ENCODE measurements at places on chromosomes 6 and 20.

DNA sequence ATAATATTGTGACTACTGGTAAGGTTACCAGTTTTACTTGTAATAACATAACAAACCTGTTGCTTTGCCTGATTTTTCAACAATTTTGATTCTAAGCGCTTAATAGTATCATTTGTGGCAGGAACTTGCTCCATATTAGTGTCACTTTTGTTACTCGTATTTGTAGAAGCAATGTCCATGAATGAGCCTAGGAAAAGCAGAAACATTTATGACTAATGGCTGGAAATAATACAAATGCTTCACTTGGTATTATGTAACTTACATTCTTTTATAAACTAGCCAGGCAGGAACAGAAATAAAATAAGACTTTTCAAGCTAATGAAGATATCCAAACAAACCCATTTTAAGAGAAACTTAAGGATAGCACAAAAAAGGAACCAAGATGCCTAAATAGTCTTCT lies 38.9 kb downstream of the MAP3K7 start:
- H3K27me3 ChIP-seq = no peaks in the 10 kb centered on the region
- no peak overlapping the region for H3K27ac ChIP-seq
- H3K4me3 ChIP-seq = no peak overlapping the region
- no peaks in the 10 kb centered on the region for H3K4me1 ChIP-seq
- H3K36me3 ChIP-seq = peaks cover 89% of the 10 kb centered on the region

- no peaks in the 10 kb centered on the region for H3K27me3 ChIP-seq
- H3K4me3 ChIP-seq = no peak overlapping the region
- no peak for DNase-seq
Observed at GRCh38 chr6:76134651-76135050, 62.2 kb upstream of the IMPG1 start.

GRCh38 chr6:163529605-163530004 lies 115.1 kb downstream of the QKI start:
- no peak for DNase-seq
- H3K4me1 ChIP-seq = 0 out of 3 replicates have a peak, but pooled peaks cover 2% of the 10 kb centered on the region
- H3K27ac ChIP-seq = no peak overlapping the region
- peaks cover 3% of the 10 kb centered on the region for H3K36me3 ChIP-seq

GRCh38 chr20:16441546-16442164 lies 131.6 kb downstream of the KIF16B start:
- no peaks in the 10 kb centered on the region for H3K27me3 ChIP-seq
- no peaks in the 10 kb centered on the region for H3K4me1 ChIP-seq
- H3K36me3 ChIP-seq = no peaks in the 10 kb centered on the region
- DNase-seq = no peak
- no peak overlapping the region for H3K27ac ChIP-seq

DNA sequence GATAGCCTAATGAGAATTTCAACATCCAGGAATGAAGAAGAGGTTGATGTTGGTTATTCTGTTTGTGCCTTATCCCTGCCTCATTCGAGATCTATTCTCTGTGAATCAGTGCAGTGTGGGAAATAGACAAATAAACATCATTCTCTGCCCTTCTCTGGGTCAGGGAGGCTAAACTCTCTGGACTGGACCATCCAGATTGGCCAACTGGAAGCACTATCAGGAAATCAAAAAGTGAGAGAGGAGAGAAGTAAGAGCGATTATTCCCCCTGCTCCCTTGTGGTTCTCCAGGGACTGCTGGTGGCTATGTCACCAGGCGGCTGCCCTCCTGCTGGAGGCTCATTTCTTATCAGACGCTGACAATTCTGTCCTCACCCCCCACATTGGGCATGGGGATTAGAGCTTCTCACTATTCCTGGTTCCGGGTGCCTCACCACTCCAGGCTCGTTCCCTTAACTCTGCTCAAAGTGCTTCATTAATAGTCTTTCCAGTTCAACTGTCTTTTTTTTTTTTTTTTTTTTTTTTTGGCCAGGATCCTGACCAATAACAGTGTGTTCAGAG lies 201.7 kb upstream of the RREB1 start:
- no peak overlapping the region for H3K4me3 ChIP-seq
- DNase-seq = peak; percentile 58
- H3K27me3 ChIP-seq = no peaks in the 10 kb centered on the region
- peaks cover 13% of the 10 kb centered on the region for H3K4me1 ChIP-seq
- no peaks in the 10 kb centered on the region for H3K36me3 ChIP-seq

DNA sequence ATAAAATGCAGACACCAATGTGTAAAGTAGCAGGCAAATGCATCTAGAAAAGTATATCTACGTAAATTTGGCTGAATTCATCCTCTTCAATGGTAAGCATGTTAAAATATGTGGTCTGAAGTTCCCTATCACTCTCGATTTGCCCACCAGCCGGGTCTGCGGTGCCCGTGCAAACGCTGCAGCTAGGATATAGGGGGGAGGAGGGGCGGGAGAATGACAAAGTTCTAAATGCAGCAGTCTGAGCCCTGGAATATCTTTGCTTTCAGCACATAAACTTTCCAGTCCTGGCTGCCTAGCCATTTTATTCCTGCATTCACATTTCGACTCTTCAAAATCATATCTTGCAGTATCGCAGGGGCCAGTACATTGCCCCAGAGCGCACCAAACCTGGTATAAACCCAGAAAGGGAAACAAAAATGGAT lies 708 bp downstream of the NRN1 start:
- no peak for DNase-seq
- H3K4me1 ChIP-seq = no peaks in the 10 kb centered on the region
- H3K36me3 ChIP-seq = no peaks in the 10 kb centered on the region

DNA sequence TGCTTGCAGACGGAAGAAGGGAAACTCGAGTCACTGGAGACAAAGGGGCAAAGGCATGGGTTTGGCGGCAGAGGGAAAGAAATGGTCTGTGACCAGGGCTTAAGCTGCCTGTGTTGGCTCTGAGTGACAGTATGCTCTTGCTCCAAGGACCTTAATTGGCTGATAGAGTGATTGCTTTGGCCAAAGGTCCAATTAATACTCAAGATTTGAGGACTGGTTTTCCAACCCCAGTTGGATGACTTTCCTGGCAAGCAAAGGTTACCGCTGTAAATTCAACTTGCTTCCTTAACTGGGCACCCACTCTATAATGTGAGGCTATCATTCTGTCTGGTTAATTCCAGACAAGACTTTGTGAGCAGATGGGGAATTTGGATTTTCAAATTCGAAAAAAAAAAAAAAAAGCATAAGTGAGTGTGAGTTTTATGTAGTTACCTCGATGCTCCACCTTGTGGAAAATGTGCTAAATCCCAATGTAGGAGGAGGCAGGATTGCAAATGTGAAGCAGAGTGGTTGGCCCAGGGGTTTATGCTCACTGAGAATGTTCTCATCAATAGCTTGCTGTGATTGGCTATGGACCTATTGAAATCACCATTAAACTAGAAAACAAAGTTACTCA lies 150.7 kb upstream of the GMDS start:
- H3K27me3 ChIP-seq = peaks cover 5% of the 10 kb centered on the region
- H3K27ac ChIP-seq = no peak overlapping the region
- H3K4me1 ChIP-seq = no peaks in the 10 kb centered on the region
- no peak overlapping the region for H3K4me3 ChIP-seq

DNA sequence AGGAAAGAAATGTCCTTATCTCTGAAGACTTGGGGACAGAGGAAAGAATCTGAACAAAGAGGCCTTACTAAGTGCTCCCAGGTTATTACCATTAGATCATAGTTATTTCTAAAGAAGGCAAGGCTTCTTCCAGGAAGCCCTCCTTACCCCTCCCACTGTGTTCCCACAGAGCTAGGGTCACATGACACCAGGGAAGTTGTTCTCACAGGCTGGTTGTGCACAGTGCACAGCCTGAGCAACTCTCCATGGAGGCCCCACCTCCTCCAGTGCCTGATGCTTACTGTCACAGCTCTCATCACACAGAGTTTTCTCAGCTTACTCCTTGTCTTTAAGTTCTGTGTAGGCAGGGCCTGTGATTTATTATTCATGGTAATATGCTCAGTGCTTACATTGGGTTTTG lies 68.9 kb upstream of the SCGN start:
- no peak overlapping the region for H3K4me3 ChIP-seq
- no peaks in the 10 kb centered on the region for H3K4me1 ChIP-seq
- no peaks in the 10 kb centered on the region for H3K36me3 ChIP-seq
- H3K27me3 ChIP-seq = peaks cover 4% of the 10 kb centered on the region

- peak overlapping the region; percentile 79 for H3K27ac ChIP-seq
- no peaks in the 10 kb centered on the region for H3K27me3 ChIP-seq
- H3K36me3 ChIP-seq = no peaks in the 10 kb centered on the region
- peak; percentile 53 for DNase-seq
Observed at GRCh38 chr6:47241742-47242482, 67.8 kb downstream of the TNFRSF21 start.

DNA sequence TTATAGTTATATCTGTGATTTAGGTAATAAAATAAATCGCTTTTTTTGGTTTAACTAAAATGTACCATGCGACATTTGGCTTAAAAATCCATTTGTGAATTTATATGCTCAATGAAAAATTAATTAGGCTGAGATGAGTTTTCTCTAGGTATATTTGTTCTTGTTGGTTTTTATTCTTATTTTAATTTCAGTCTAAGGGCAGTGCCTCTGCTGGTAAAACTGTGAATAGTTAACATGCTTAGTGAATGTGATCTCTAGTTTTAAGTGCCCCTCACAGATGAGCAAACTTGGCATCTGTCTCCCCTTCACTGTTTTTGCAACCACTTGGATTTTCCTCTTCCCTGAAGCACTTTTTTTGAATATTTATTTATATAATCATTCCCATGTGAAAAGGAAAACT lies 822.7 kb downstream of the GRIK2 start:
- no peaks in the 10 kb centered on the region for H3K27me3 ChIP-seq
- no peaks in the 10 kb centered on the region for H3K4me1 ChIP-seq
- DNase-seq = no peak

- no peaks in the 10 kb centered on the region for H3K27me3 ChIP-seq
- no peak for DNase-seq
- peaks cover 30% of the 10 kb centered on the region for H3K4me1 ChIP-seq
- H3K4me3 ChIP-seq = peak overlapping the region; percentile 66
- peaks cover 43% of the 10 kb centered on the region for H3K36me3 ChIP-seq
- H3K27ac ChIP-seq = peak overlapping the region; percentile 96
Observed at GRCh38 chr6:49634092-49634835, 2.4 kb downstream of the RHAG start.

- H3K4me3 ChIP-seq = no peak overlapping the region
- no peaks in the 10 kb centered on the region for H3K4me1 ChIP-seq
- no peak for DNase-seq
- H3K36me3 ChIP-seq = no peaks in the 10 kb centered on the region
Observed at GRCh38 chr20:60255866-60256265, 297.6 kb downstream of the CDH26 start.

DNA sequence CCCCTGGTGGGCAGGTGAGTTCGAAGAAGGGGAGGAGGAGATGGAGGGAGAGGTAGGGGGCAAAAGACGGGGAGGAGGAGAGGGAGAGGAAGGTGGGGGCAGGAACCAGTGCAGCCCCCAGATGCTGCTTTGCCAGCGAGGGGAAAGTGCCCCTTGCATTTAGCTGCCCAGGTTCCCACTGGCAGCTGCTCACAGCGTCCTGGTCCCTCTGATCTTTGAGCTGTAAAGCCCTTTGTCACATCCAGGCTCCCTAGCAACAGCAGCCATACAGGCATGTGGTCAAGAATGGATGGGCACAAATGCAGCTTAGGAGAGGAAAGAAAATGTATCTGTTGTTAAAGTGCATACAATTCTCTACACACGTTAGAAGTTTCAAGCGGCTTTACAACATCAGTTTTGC lies 160.9 kb downstream of the CD83 start:
- DNase-seq = no peak
- H3K27me3 ChIP-seq = peaks cover 58% of the 10 kb centered on the region
- no peaks in the 10 kb centered on the region for H3K36me3 ChIP-seq
- peaks cover 7% of the 10 kb centered on the region for H3K4me1 ChIP-seq
- no peak overlapping the region for H3K27ac ChIP-seq

- H3K27ac ChIP-seq = no peak overlapping the region
- DNase-seq = no peak
- H3K4me3 ChIP-seq = no peak overlapping the region
- H3K36me3 ChIP-seq = no peaks in the 10 kb centered on the region
- no peaks in the 10 kb centered on the region for H3K4me1 ChIP-seq
Observed at GRCh38 chr6:113765909-113766308, 91.2 kb upstream of the MARCKS start.

DNA sequence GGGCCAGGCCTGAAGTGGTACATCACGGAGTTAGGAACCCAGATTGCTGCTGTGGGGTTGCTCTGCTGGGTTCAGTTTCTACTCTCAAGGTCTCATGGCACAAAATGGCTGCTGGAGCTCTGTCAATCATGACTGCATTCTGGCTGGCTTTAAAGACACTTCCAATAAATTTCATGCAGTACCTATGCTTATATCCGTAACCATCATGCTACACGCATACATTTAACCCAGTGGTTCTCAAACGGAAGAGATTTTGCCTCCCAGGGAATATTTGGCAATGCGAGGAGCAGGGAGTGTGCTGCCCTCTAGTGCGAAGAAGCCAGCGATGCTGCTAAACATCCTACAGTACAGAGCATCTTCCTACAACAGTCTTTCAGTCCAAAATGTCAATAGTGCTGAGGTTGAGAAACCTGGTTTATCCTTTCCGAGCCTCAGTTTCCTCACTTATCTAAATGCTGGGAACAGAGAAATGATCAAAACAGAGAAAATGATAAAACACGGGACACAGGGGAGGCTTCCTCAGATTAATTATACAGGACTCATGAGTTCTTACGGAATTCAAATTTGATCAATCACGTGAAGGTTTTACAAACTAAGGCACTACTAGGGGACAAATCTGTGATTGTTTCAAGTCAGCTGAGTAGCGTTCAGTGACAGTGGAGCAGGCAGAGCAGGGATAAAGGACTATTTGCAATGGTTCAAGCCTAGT lies 9.6 kb upstream of the SLC2A10 start:
- no peak overlapping the region for H3K4me3 ChIP-seq
- H3K27me3 ChIP-seq = no peaks in the 10 kb centered on the region
- no peak overlapping the region for H3K27ac ChIP-seq
- H3K4me1 ChIP-seq = no peaks in the 10 kb centered on the region
- DNase-seq = peak; percentile 68
- no peaks in the 10 kb centered on the region for H3K36me3 ChIP-seq

- H3K36me3 ChIP-seq = no peaks in the 10 kb centered on the region
- no peaks in the 10 kb centered on the region for H3K27me3 ChIP-seq
- no peak for DNase-seq
Observed at GRCh38 chr6:161151059-161151645, 122.7 kb downstream of the AGPAT4 start.

DNA sequence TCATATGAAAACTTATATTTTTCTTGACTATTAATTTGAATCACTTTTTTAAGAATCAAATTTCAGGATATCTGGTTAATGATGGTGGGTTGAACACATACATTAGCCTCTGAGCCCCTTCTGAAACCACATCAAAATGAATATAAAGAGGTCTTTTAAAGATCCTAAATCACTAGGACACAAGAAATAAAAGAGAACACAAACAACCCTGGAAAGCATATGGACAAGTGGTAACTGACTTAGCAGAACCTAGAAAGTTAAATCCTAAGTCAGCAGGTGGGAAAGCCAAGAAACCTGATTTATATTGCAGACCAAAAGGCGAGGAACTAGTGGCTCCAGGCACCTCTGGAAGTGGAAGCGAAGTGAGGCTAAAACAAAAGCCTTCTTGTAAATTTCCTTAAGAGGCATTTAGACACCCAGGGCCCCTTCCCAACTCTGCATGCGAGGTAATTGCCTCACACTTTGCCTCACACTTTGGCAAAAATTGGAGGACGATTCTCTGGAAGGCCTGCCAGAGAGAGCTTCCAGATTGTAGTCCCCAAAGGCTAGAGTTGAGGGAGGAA lies 293.9 kb downstream of the KHDC1L start:
- no peaks in the 10 kb centered on the region for H3K27me3 ChIP-seq
- no peaks in the 10 kb centered on the region for H3K36me3 ChIP-seq
- no peak overlapping the region for H3K27ac ChIP-seq
- DNase-seq = no peak
- no peak overlapping the region for H3K4me3 ChIP-seq
- H3K4me1 ChIP-seq = no peaks in the 10 kb centered on the region

GRCh38 chr20:31740208-31740607 lies 1.1 kb downstream of the TPX2 start:
- H3K36me3 ChIP-seq = peaks cover 36% of the 10 kb centered on the region
- no peaks in the 10 kb centered on the region for H3K27me3 ChIP-seq

Measured in K562 (cell line).